D341Med (cell line): ENCODE measurements at places on chromosomes 12 and 14.
A peak's percentile ranks its signal among the peaks of the same experiment; 100 is the strongest.

DNA sequence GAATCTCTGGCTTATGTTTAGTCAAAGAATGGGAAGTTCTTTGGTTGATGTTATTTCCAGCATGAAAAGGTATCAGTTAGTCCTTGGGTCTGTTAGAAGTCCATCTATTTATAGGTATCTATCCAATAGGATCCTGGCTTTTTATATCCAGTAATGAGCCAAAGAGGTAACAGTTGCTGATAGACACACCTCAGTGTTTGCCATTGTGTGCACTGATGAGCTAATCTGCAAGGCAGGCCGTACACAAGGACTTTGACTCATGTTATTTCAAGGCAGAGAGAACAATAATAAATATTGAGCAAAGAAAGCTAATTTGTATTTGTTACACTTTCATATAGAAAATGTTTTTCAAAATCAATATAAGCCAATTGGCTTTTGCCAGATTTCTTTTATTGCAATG, 56.4 kb downstream of the GLT1D1 start:
- no peak for DNase-seq

- DNase-seq = no peak
These were observed 10.7 kb upstream of the KRT80 start for GRCh38 chr12:52202361-52203078.

DNA sequence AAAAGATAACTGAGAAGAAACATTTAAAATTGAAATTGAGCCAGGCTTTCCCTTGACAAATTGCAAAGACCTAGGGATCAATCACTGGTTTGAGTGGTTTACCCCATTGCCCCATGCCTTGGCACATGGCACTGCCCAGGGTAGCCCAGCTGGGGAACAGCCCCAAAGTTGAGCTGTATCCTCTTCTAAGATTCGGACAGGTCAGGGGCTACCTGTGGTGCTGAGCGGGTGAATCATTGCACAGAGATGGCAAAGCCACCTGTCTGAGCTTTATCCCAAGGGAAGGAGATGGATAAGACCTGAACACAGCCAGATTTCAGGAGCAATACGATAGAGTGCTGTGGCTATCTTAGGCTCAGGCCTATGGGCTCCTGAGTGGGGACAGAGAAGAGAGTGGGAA, 7.0 kb downstream of the IFI27L2 start:
- DNase-seq = no peak

DNA sequence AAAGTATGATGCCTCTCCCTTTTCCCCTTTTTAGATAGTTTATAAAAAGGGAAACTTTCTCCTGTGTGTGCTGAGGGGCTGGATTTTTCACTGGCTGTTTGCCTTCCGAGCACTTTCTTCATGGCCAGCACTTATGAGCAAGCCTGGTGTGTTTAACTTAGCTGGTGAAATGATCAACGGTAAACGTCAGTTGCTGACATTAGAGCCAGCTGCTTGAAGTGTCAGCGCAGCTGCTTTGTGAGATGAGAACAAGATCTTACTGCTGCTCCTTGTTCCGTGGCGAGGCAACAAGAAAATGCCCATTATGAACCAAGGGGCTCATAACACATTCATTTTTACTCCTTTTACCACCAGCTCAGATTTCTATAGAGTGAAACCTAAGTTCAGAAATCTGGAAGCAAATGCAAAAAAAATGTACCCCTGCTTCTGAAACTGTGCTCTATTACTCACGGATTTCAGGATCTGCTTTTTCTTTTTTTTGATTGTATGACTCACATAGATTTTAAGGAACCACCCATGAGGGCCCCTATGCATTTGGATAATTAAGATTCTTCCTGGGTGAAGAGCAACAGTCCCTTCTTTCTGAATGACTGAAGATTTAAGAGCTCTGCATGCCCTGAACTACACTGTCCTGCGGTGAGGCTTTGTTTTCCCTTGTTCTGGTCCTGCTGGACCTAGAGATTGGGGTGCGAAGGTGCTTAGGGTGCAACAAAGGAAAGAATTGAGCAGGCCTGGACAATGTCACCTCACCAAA, 74.3 kb upstream of the CPM start:
- no peak for DNase-seq

DNA sequence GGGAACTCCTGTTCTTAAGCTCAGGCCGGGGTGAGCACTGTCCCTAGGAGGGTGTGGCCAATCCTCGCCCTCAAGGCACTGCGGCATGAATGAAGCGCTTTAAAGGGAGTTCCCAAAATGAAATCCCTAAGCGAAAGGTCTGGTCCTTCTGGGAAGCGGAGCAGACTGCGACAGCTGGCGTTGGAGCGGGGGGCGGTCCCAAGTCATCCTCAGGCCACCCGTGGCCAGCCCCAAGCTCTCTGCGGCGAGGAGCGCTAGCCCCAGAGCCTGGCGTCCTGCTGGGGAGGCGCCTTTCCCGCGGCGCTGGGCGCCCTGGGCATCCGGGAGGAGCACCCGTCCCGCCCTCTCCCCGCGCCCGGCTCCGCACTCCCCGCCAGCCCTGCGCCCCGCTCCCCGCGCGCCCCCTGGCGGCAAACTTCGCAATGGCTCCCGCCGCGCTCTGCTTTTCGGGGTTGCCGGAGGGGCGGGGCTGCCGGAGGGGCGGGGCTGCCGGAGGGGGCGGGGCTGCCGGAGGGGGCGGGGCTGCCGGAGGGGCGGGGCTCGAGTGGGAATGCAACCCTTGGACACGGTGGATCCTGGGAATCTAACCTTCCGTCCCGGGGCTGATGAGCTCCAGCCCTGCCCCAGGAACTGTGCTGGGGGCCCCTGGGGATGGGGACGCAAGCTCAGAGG, 25.4 kb downstream of the ZBTB42 start:
- DNase-seq = peak; percentile 97

DNA sequence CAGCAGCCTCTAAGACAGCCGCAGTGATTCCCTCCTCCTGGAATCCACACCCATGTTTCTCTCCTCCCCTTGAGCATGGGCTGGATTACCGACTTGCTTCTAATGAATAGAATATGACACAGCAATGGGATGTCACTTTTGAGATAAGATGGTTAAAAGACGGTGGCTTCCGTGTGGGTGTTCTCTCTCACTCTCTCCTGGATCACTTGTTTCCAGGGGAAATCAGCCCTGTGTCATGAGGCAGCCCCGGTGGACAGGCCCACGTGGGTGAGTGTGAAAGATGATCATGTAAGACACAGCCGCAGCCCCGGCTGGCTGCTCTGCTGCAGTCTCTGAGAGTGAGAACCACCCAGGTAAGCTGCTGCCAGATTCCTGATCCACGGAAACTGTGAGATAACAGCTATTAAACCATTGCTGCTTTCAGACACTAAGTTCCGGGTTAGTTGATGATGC, 10.7 kb downstream of the MOAP1 start:
- DNase-seq = no peak

DNA sequence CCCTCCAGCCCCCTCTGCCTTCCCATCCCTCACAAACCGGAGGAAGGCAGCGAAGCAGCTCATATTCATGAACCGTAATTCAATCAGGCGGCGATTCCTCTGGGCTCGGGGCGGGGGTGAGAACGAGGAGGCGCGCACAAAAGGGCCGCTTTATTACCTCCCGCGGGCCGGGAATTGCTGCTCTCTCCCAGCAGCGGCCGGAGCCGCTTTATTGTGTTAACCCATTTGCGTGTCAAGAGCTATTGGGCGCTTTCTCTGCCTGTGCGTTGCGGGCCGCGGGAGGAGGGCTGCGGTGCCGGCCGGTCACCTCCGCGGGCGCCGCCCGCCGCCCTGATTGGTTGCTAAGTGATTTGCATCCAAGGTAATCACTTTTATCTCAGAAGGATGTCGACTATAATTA, 4.8 kb downstream of the FAM222A start:
- DNase-seq = no peak

GRCh38 chr14:68589447-68590200, 203.2 kb downstream of the ZFP36L1 start:
- no peak for DNase-seq

GRCh38 chr14:61106959-61107641, 126.1 kb downstream of the SLC38A6 start:
- DNase-seq = peak; percentile 54

GRCh38 chr12:108833355-108833733, 24.0 kb downstream of the SSH1 start:
- DNase-seq = no peak

GRCh38 chr12:13941258-13942249, 39.8 kb downstream of the GRIN2B start:
- DNase-seq = peak; percentile 72

- no peak for DNase-seq
These were observed 425.8 kb upstream of the FOXG1 start for GRCh38 chr14:28340816-28341215.

DNA sequence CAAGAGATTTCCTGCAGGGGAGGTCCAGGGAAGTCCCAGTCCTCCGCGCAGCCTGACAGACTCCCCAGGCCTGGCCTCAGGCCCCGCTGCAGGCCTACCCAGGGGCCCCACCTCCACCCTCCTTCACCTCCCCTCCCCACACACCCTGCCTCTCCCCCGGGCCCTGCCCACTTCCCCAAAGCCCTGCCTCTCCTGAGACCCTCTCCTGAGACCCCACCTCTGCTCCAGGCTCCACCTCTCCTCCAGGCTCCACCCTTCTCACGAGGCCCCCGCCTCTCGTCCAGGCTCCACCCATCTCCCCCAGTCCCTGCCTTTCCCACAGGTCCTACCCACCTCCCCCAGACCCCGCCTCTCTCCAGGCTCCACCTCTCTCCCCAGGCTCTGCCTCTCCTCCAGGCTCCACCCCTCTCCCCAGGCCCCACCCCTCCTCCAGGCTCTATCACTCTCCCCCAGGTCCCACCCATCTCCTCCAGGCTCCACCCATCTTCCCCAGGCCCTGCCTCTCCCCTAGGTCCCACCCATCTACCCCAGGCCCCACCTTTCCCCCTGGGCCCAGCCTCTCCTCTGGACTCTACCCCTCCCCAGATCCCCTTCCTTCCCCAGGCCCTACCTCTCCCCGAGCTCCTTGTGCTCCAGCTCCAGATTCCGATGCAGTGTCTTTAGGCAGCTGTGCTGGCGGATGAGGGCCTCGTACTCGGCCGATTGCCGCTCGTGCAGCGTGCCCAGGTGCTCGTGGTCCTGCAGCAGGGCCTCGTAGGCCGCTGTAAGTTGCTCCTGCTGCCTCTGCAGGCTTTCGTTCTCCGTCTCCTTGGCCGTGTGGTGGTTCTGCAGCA, 58.8 kb upstream of the GPR68 start:
- DNase-seq = peak; percentile 90

GRCh38 chr12:93832131-93832530, 155.0 kb downstream of the CRADD start:
- DNase-seq = no peak

DNA sequence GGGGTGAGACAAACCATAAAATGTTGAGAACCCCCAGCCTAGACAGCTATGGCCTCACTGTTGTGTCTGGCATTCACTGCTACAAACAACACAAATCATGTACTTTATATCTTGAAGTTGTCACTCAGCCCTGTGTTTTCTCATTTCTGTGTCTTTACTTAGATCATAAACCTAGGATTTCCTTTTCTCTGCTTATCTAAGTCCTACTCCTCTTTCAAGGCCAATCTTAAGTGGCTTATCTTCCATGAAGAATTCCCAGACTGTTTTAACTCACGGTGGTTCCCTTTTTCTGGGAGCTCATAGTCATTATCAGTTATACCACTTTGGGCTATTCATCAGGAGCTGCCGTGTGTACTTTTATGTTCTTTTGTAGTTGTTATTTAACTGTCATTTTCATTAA, 42.1 kb downstream of the FLRT2 start:
- DNase-seq = no peak

DNA sequence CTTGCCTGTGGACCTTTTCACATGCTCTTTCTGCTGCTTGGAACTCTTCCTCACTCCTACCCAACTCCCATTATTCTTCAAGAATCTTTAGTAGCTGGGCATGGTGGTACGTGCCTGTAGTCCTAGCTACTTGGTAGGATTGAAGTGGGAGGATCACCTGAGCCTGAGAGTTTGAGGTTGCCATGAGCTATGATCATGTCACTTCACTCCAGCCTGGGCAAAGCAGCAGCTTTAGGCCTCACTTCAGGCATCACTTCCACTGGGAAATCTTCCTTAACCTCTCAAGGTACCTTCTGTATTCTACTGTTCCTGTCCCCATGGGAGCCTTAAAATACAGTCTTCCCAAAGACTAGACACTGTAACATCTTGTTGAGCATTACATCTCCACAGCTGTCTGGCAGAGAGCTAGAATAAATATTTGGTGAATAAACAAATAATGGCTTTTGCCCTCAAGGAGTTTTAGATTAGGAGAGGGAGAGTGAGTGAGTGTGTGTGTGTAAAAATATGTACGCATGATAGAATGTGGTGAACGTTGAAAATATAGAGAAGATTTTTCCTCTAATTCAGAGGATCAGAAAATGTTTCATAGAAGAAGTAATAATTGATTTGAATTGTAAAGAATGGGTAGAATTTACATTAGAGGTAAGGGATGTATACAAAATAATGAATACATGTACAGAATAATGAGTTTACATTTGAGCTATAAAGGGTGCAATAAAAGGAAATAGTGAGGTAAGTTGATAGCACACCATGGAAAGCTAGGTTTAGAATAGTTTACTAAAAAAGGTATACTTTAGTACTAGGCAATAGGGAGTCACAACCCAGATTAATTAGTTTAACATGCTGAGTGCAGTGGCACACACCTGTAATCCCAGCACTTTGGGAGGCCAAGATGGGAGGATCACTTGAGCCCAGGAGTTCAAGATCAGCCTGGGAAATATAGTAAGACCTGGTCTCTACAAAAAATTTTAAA, 29.2 kb upstream of the BMAL2 start:
- DNase-seq = no peak

- no peak for DNase-seq
These were observed 1.9 kb upstream of the GPR33 start for GRCh38 chr14:31489691-31490090.

DNA sequence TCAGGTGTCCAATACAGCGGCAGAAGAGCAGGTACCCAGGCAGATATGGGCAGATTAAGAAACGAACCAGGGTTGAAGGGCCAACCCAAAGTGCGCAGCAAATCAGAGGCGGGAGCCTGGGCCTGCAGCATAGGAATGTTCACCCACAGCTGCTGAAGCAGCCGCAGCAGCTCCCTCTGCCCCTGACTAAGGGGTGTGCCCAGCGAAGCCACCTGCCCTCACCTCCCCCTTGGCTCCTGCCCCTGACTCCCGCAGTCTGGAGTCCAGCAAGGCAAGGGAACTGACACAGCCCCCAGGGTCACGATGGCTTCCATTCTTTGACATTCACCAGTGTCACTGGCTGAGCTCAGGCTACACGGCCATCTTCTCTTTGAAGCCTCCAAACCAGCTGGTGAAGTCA, 27.3 kb upstream of the ZFP36L1 start:
- no peak for DNase-seq

DNA sequence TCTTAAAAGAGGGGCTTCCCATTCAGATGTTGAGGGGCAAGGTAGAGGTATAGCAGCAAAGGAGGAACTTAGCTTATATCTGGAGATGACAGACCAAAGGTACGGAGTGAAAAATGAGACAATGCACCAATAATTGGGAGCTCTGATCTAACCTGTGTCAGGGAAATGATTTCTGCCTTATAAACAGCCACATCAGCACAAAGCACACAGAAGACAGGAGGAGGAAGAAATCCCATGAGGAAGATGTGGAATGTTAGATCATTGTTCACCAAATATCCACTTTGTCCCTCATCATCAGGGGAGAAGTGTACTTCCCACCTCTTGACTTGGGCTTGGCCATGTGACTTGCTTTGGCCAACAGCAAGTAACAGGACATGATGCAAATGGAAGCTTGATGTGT, 93.7 kb upstream of the WSCD2 start:
- no peak for DNase-seq

GRCh38 chr12:79775355-79776027, 84.7 kb upstream of the PAWR start:
- DNase-seq = no peak

- no peak for DNase-seq
These were observed 493.1 kb downstream of the NOVA1 start for GRCh38 chr14:26104717-26105116.

- DNase-seq = no peak
These were observed 454.8 kb downstream of the AEBP2 start for GRCh38 chr12:19894050-19894449.
